Kidney epithelial cell (primary cell): ENCODE measurements at places on chromosomes 6 and 20. TPM values are rescaled to one million over a fixed set of nuclear protein-coding genes. Genes with fewer than 3 reads are reported as not detected.
A peak's percentile ranks its signal among the peaks of the same experiment; 100 is the strongest.

SRSF3 gene
- total RNA-seq = 177 and 317 TPM in 2 replicates

HAO1 gene
- total RNA-seq = not detected in 2 replicates

GTSF1L gene
- not detected in 2 replicates for total RNA-seq

DNA sequence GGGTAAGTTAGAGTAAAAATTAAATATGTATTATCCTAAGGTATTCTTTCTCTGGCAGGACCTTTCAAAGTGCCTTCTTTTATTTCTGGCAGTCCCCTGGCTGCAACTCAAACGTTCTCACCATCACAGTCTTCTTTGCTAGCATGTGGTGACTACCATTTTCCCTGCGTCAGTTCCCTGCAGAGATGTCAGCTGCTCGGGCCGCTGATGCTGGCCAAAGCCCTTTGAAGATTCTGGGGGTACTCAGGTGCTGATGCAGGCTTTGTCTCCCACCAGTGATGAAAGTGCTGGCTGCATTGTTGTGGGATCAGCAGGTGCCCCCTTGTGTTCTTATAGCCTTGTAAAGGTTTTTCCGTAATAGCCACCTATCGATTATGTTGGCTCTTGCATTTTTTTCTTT, 140.1 kb downstream of the BTBD3 start:
- DNase-seq = no peak

GRCh38 chr6:140281236-140281635, 906.8 kb upstream of the CITED2 start:
- DNase-seq = peak; percentile 16

ARMH2 gene
- not detected in 2 replicates for total RNA-seq

DNA sequence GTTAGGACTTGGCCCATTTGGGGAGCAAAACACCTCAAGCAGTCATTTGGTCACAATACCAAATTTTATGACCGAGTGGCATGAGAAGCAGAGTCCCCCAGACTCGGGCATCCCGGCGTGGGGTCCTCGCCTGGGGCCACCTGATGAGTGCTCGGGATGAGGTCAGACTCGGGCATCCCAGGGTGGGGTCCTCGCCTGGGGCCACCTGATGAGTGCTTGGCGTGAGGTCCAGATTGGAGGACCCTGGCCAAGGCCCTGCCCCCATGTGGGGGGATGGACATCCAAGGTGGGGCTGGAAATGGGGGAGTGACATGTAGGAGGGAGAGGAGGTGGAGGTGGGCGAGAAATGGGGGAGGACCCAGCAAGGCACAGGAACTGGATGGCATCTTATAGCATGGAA, 56.1 kb upstream of the CST7 start:
- no peak for DNase-seq

FAM209B gene
- total RNA-seq = 0.48 TPM in 1 of 2 replicates, not detected in the other

ZNF311 gene
- total RNA-seq = 2.6 and 2.7 TPM in 2 replicates

GRCh38 chr6:156697225-156697830, 79.8 kb upstream of the ARID1B start:
- no peak for DNase-seq

DNA sequence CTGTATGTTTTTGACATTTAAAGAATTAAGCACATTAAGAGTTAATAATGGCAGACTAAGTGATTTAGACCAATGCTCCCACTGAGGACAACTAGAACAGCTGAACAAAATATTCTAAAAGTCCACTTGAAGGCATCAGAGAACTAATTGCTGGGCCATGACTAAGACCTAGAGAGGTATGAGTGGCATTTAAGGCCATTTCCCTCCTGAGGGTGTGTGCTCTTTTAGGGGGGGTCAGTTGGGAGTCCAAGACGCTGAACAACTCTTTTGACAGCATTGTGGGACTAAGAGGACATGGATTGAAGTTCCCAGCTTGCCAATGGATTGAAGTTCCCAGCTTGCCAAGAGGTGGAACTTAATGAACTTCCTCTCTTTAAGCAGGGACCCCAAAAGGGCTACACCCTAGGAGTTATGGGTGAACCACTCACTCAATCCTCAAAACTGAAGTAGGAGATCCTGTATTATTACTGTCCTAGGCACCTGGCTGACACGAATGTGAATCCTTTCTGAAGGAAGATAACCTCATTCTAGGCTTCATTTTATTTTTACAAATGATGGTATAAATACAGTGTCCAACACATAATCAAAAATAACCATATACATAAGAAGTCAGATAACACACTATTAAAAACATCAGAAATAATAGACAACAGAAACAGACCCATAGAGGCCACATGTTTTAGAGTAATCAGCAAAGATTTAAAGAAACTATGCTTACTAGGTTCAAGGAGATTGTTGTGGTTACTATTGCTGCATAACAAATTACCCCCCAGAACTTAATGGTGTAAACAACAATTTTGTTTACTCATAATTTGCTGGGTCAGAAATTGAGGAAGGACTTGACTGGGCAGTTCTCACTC, 175.1 kb downstream of the VEGFA start:
- no peak for DNase-seq

GRCh38 chr20:61662226-61662967, 403.3 kb downstream of the TAF4 start:
- no peak for DNase-seq

DNA sequence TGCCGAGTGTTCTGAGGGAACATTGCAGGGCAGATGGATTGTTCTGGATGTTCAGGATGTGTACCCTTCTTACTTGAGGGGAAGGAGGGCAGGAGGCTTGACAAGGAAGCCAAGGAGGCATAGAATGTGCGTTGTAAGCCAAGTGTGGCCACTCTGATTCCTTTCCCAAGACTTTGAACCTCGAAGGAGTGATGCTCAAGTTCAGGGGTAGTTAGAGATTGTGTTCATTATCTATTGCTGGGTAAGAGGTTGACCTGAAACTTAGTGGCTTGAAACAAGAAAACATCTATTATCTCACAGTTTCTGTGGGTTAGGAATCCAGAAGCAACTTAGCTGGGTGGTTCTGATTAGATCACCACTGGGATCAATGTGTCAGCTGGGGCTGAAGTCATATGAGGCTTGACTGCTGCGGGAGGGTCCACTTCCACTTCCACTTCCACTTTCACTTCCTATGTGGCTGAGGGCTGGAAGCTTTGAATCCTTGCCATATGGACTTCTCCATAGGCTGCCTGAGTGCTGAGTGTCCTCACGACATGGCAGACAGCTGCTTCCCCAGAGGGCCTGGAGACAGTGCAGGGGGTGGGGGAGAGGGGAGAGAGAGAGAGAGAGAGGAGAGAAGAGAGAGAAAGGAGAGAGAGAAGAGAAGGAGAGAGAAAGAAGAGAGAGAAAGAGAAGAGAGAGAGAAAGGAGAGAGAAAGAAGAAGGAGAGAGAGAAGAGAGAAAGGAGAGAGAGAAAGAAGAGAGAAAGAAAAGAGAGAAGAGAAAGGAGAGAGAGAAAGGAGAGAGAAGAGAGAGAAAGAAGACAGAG, 6.9 kb upstream of the CD40 start:
- DNase-seq = no peak

DNA sequence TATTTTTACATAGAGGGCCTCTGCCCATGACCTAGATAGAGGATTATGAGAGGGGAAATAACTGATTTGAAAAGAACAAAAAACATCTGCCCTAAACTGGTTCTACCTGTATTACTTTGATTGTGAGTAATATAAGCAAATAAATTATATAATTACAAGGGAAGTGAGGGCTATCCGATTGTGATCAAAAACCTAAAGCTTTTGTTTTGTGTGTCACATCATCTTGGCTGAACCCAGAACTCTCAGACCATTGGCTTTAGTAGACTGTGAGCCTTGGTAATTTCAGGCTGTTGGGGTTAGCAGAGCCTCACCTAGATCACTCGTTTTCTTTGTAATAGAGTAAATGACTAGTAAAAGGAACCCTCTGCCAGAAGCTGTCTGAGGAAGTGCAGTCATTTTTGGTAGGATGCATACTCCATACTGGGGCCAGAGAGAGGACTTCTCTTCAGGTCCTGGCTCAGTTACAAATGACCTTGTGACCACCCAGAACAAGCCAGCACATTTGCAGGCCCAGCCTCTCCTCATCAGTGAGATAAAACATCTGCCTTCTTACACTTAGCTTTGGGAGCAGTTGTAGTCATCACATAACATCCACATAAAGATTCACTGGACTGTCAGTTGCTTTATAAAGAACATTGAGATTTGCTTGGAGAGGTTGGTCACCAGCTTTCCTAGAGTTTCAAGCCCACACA, 13.5 kb downstream of the STK35 start:
- no peak for DNase-seq

REM1 gene
- total RNA-seq = not detected in 2 replicates

- no peak for DNase-seq
These were observed 126.5 kb upstream of the RIPOR2 start for GRCh38 chr6:25062070-25062811.

GPLD1 gene
- 1.8 and 3.0 TPM in 2 replicates for total RNA-seq

GRCh38 chr6:128500014-128500413, 20.4 kb downstream of the PTPRK start:
- no peak for DNase-seq

CDS2 gene
- 36.9 and 38.1 TPM in 2 replicates for total RNA-seq

OTOR gene
- total RNA-seq = not detected in 2 replicates

HRH3 gene
- not detected in 2 replicates for total RNA-seq

PDYN gene
- total RNA-seq = not detected in 2 replicates

BMP5 gene
- total RNA-seq = under 0.01 TPM in 1 of 2 replicates, not detected in the other

E2F1 gene
- 3.2 and 4.1 TPM in 2 replicates for total RNA-seq

TSPO2 gene
- not detected in 2 replicates for total RNA-seq

DNA sequence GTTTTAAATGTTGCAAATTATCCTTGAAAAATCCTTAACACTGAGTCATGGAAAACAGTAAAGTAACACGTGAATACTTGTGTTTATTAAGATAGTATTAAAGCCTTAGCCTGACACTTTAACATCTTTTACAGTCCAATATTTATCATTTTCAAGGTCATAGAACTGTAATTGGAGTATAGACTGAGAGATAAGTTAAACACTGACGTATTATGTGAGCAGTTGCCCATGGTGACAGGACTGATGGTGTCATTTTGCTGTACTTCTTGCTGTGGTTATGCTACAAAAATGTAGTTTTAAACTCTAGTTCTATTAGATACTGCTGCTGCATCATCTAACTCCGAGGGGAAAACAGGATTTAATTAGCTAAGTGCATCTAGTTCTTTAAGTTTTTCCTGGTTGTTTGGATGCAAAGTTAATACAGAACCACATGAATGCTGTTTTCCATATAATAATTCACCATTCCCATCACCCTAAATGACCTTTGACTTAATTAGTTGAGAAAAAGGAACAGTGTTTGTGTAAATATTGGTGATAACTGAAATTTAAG, 37.8 kb downstream of the SLC2A12 start:
- no peak for DNase-seq

IFNGR1 gene
- 52.6 and 55.6 TPM in 2 replicates for total RNA-seq

DNA sequence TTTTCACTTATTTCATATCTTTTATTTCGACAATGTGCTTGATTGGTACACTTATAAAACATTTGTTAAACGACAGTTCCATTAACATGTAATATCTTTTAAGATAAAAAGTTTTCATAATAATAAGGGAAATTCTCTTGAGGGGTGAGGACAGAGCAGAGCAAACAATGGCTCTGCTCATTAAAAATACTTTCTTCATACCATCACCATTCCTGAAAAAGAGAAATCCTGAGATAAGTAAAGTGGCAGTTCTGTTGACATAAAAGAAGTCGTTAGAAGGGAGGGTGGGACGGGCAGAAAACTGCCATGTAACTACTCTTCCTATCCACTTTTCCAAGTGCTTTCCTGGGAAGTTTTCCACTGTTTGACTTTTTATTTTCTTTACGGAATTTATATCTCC, 193.6 kb upstream of the CEP162 start:
- DNase-seq = no peak

DNA sequence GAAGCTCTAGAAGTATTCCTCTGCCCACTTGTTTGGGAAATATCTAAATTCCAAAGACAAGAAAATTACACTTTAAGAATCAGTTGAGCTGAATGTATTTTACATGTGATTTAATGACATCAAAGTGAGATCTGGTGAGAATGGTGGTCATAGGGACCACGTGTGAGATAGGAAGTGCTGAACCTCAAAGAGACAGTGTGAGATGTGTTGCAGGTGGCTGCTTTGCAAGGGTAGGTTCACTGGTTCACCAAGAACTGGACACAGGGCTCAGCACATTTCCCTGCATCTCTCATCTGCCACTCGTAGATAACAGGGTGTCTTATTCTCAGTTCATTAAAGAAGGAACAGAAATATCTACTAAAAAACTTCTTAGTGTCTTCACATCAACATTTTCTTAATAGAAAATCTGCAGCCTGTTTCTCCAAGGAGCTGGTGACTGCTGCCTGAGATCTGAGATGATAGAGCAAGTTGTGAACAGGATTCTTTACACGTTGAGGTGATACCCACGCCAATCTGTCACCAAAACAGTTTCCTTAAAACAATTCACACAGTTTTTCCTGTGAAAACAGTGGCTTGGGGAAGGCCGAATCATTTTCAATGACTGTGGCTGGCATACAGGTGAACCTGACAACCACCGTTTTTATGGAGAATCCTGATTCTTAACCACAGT, 7.2 kb downstream of the CCR6 start:
- DNase-seq = no peak

DNA sequence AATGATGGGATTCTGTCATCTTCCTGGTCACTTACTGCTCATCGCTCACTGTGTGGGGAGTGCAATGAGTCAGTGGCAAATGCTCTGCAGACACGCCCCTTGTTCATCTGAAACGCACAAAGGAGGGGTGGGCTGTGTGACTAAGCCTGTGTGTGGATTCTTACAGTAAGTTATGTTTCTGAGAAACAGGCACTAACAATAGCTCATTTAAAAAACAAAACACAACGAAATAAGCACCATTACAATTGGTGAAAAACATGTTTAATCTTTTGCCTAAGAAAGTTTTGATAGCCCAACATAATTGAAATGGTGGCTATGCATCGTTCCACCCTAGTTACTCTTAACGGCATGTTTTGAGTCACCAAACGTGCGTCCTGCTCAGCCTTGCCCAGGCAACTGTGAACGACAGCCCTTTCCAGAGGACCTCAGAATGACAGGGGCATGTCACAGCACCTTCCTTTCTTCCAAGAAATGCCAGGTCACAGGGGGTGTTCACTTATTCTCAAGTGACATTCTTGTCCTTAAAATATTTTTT, 118.4 kb upstream of the SGK1 start:
- peak; percentile 93 for DNase-seq

ABHD16B gene
- total RNA-seq = not detected in 2 replicates

DNA sequence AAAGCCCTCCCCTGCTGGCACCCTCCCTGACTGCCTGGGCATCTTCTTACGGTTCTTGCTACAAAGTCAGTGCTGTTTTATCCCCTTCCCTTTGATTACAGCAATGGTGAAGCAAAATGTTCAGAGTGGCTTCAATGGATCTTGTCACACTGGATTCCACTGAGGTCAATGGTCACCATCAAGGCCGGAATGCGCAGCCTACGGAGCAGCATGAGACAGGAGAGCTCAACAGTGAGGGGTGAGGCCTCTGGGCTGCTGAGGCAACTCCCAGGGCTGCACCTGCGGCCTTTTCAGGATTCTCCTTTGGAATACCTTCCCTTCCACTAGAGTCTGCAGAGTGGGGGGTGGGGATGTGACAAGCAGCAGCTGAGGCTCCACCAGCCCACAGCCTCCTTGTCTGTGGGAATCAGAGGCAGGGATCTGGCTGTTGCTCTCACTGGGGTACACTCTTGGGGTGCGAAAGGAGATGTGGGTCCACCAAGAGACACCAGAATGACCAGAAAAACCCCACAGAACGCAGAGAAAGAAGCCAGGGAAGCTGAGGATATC, 40.4 kb upstream of the EMILIN3 start:
- no peak for DNase-seq
